ENCODE measurements at places on chromosomes 5 and 9. TPM values are rescaled to one million over a fixed set of nuclear protein-coding genes. Genes with fewer than 3 reads are reported as not detected.

NTRK2 gene
- 266 TPM for total RNA-seq

ACTBL2 gene
- total RNA-seq = not detected

HRCT1 gene
- total RNA-seq = not detected

DNA sequence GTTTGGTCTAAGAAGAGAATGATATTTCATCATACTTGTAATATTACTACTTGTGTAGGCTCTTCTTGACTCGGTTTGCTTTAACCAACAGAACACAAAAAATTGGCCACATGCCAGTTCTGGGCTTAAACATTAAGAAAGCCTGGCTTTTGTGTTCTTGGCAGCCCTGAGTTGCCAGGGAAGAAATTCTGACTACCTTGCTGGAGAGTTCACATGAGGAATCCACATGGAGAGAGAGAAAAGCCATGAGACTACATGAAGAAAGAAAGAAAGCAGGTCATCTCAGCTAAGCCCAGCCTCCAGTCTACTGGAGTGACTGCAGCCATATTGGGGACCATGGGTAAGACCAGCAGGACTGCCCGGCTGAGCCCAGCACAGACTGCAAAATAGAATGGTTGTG lies 524.8 kb downstream of the RAB3C start:
- no peak for DNase-seq

GRCh38 chr5:179886190-179886911 lies 21.3 kb downstream of the TBC1D9B start:
- no peak for DNase-seq

GRCh38 chr5:34867660-34868059 lies 28.7 kb downstream of the TTC23L start:
- no peak for DNase-seq

GRCh38 chr5:149489605-149490037 lies 61.6 kb downstream of the CSNK1A1 start:
- no peak for DNase-seq

- DNase-seq = no peak
Measured at GRCh38 chr5:139458580-139459407, 3.7 kb downstream of the ECSCR start.

- no peak for DNase-seq
Measured at GRCh38 chr5:115379622-115380344, 83.3 kb upstream of the CCDC112 start.

DNA sequence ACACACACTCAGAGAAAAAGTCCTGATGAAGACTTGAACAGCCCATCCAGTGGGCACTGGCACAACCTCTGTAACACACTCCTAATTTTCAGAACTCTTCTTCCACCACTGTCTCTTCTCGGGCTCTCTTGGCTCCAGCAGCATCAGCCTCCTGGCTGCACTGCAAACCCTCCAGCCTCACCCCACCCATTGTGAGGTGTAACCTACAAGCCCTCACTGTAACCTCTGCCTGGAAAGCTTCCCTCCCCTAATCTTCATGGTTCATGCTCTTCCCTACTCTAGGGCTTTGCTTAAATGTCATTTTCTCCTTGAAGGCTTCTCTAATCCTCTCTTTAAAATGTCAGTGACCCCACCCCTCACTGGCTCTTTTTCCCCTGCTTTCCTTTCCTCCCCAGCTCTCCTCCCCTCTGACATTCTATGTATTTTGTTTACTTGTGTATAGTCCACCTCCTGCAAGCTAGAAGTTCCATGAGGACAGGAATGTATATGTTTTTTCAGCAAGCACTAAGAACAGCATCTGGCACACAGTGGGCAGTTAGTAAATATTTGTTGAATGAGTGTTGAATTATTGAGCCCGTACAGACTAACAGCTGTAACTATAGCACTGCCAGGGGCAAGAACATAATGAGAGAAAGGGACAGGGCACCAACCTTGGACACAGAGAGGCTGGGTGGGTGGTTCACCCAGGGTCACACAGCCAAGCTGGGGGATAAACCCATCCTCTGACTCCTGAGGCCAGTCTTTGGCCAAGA lies 76.4 kb downstream of the ESM1 start:
- DNase-seq = no peak

DNA sequence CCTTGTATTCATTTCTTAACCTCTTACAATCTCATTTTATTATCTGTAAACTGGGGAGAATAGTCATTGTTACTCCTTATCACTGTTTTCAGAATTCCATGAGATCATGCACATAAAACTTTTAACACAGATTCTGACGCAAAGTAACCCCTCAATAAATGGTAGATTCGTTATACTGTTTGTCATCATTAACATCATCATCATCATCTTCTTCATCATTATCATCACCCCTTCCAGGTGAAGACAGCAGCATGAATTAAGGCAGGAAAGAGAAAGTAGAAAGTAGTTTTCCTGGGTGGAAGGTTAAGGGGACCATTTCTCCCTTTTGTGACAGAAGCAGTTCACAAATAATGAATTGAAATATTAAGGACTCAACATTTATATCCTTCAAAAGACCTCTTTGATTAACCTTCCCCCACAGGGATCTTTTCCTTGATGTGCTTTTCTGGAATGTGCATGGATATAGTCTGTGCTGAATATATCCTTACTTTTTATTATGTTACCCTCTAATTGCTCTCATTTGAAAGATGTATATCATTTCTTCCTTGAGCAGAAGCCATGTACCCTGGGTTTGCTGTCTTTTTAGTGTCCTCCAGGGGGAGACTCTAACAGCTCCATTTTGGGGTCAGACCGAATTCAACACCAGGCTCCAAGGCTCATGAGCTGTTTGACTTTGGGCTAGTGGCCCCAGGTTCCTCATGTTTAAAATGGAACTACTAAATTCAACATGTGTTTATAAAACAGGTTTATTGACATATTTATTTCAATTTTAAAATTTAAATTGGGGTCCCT lies 1029.9 kb upstream of the WWC1 start:
- no peak for DNase-seq
